ENCODE measurements at places on chromosomes 2 and 18. TPM values are rescaled to one million over a fixed set of nuclear protein-coding genes. Genes with fewer than 3 reads are reported as not detected.
A peak's percentile ranks its signal among the peaks of the same experiment; 100 is the strongest.

- DNase-seq, result peak; percentile 57
Observed at GRCh38 chr2:198054299-198054698, 249.9 kb downstream of the PLCL1 start.

- DNase-seq, result peak; percentile 9
Observed at GRCh38 chr2:70103531-70104061, 16.3 kb downstream of the PCBP1 start.

Gene CPS1
- polyA plus RNA-seq, result 21.6 TPM

Gene B3GNT7
- 2.6 TPM for polyA plus RNA-seq

Gene PARD6G
- 3.0 TPM for polyA plus RNA-seq
